ENCODE measurements at places on chromosomes 2 and 18. TPM values are rescaled to one million over a fixed set of nuclear protein-coding genes. Genes with fewer than 3 reads are reported as not detected.

TGOLN2 gene
- 145 TPM for total RNA-seq

FOXI3 gene
- 0.17 TPM for total RNA-seq

GRCh38 chr2:69729781-69730180 lies 12.2 kb upstream of the ANXA4 start:
- DNase-seq = no peak

DNA sequence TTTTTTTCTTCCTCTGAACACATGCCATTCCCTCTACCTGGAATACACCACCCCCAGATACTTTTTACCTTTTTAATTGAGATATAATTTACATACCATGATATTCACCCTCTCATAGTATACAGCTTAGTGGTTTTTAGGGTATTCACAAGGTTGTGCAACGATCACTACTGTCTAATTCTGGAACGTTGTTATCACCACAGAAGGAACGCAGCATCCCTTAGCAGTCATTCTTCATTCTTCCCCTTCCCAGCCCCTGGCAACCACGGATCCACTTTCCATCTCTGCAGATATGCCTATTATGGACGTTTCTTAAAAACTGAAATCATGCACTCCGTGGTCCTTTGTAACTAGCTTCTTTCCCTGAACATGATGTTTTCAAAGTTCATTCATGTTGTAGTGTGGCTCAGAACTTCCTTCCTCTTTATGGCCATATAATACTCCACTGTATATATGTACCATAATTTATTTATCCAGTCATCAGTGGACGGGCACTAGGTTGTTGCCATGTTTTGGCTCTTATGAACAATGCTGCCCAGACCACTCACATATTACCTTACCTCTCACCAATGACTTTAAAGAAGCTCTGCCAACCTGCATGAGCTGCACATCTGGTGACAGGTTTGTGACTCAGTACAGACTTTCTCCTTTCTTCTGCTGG lies 168.9 kb downstream of the CTIF start:
- no peak for DNase-seq

DNA sequence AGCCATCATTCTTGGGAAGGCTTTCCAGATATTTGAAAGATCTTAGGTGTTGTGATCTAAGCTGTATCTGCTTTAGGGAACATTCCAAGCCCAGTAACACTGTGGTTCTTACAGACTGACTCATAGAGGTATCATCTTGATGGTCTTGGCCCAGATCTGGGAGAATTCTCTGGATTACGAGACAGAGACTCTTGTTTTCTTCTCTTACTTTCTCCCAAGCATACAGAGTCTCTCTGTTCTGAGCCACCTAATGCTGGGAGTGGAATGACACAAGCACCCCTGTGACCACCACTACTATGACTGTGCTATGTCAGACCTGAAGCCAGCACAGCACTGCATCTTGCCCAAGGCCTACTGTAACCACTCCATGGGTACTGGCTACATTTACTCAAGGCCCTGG lies 81.0 kb upstream of the EPAS1 start:
- no peak for DNase-seq

Measured in lung (tissue), 17 donors.